ENCODE measurements at places on chromosomes 1 and 21.

GRCh38 chr1:168728473-168729404 lies at the start of gene DPT:
DPT (minus strand) TSS chr1:168729206; CDS start chr1:168729174, 32 bp downstream.
- no peak for DNase-seq

DNA sequence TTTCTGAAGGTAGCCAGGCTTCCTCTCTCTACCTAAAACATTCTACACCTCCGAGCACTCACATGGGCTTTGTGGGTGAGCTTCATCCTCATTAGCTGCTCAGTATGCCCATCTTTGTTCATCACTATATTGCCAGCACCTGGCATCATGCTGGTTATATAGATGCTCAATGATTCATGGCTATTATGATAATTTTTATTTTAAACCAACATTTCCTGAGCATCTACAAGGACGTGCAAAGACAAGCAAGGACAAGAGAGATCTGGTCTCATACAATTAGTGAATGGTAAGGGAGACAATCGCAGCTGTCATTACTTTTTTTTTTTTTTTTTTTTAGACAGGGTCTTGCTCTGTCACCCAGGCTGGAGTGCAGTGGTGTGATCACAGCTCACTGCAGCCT lies 11.3 kb upstream of the QSOX1 start:
- DNase-seq, result no peak

DNA sequence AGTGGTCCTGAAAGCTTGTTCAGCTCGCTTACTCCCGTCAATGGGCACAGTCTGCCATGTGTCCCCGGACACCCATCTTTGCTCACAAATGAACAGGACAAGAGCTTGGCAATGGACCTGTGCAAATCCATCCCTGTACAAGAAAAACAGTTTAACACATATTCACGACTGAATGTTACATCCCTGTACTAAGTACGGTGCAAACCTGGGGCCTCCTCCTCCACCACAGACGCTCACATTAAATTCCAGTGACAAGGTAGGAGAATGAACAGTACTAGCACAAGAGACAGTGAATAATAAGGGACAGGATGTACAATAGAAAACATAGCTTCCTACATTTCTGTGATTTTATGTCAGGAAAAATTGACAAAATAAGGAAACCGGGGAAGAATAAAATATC lies 187.7 kb downstream of the ASTN1 start:
- DNase-seq, result no peak

GRCh38 chr1:113871597-113872113 lies at the start of gene PTPN22:
PTPN22 (minus strand) TSS chr1:113871712.
- peak; percentile 54 for DNase-seq

DNA sequence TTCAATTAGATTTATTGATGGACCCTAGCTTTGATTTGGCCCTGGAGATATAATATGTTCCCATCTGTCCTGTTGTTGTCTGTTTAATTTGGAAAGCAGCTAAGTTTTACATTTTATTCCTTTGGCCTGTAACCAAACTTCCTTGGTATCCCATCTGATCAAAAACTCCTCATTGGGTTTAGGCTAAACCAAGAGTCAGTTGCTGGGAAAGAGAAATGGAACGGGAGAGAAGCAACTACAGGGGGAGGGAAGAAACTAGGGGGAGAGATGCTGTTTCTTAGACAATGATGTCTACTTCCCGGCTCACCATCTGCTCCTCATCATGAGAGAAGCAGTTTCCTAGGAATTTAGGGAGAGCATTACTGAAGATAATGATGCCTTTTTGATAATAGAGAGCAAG lies 141.8 kb downstream of the SYT2 start:
- no peak for DNase-seq

- DNase-seq, result no peak
Observed at GRCh38 chr1:3857791-3858129, 484 bp downstream of the DFFB start.

DNA sequence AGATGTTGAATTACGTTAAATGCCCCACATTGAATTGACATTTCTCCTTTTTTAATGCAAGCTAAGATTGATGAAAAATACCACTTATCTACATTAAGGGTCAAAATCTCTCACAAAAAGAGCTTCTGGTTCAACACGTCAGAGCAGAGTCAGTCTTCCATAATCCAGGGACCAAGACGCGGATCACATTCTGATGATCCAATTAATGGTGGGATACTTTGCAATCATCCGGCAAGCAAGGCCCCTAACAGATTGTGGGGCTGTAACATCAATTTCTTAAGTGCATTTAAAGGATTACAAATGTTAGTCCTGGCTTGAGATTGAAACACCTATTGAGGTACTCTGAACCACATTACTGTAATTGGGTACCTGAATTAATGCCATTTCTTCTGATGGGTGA lies 120.2 kb upstream of the ESRRG start:
- no peak for DNase-seq

- no peak for DNase-seq
Observed at GRCh38 chr21:29372063-29372802, 73.5 kb downstream of the BACH1 start.

GRCh38 chr1:241998412-241998921 lies 431 bp downstream of the MAP1LC3C start:
- DNase-seq, result peak; percentile 51

- no peak for DNase-seq
Observed at GRCh38 chr1:16631248-16632043, 18.1 kb upstream of the NBPF1 start.

DNA sequence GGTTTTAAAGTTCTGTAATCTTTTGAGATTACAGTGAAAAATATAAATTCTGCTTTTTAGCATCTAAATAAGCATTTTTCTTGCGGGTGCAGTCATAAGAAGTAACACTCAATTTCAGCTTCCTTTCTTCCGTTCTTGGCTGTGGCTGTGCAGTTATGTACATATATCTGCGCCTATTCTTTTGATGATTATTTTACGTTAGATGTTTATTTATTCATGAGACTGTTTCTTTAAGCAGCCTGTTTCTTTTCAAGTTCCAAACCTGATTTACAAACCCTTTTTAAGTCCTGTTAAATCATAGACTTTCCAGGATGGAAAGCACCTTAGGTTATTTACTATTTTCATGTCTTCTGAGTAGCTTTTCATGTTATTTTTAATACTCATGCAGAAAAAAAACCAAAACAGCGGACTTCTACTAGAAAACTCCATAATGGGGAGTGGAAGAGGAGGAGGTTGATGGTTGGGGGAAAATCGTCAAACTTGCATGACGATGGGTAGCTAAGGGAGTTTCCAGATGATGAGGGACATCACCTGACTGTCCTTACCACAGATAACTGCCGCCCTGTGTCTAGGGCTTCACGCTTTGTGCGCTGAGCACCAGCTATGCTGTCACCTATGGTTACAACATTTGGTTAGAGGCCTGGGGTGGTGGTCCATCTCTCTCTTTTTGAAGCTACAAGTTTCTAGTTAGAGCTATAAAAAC lies 2.6 kb downstream of the PRDM2 start:
- peak; percentile 34 for DNase-seq

DNA sequence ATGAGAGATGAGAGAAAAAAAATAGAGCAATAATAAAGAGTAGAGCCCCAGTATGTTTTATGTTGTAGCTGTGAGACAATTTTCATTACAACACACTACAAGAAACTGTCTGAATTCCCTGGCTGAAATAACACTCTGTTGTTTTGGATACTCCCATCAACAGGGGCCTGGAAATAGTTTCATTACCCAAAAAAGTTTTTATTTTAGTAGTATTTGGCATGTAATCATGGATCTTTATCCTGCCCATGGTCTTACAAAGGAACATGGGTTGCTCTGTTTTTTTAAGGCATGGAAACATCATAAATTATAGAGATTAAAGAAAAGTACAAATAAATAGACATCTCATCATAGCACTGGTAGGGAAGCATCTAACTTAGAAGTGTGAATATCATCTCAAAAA lies 56.3 kb downstream of the GNG12 start:
- DNase-seq, result no peak

GRCh38 chr1:154873321-154873950 lies 3.4 kb upstream of the KCNN3 start:
- DNase-seq, result no peak

DNA sequence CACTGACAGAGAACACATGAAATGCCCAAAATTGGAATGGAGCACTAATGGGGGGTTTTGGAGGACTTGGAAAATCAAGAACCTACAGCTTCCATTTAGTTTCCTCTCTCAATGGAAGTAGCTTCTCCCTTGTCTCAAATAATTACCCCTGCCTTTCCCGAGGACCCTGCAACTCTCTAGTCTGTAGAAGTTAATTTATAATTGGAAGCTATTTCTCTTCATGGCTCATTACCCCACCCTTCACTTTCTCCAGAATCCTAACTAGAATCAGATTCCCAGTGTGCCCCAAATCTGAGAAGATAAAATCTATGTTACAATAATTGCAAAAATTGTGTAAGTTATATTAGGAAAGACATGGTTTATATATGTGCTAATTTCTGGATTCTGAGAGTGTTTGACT lies 181.5 kb upstream of the ATP1B1 start:
- DNase-seq, result no peak

DNA sequence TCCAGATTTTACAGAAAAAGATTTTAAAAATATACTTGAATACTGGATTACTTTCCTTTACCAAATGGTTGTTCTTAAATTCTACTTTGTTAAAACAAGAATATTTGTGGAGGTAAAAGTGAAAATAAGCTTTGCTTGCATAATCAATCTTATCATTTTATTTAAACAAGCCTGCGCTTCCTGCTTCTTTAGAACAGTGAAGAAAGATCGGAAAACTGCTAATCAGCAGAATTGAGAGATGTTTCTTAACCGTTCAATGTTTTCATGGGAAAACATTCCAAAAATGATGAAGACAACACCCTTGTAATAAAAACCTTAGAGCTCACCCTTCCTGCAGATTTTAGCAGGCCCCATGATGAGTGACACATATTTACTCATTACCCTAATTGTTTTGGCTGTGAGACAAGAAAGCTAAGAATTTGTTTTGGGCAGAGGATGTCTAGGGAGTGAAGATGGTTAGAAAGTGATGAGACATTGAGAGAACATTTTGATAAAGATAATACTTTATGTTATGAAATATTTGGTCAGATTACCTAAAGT lies 72.6 kb downstream of the TPR start:
- DNase-seq, result no peak

- no peak for DNase-seq
Observed at GRCh38 chr1:3707298-3707938, 44.8 kb upstream of the CCDC27 start.

DNA sequence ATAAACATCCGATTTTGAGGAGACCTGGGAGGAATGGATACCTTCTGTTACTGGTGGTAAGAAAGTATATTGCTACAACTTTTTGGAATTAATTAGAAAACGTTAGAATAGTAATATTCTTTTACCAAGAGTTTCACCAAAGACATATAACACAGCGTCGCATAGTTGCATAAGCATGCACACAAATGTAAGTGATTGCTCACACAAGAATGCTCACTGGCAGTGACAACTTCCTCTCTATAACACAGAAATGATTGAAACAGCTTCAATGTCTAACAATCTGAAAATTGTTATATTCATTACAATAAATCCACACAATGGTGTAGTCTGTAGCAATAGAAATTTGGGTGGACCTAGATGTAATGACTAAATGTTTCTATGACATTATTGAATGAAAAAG lies 998.6 kb downstream of the TTLL7 start:
- no peak for DNase-seq

DNA sequence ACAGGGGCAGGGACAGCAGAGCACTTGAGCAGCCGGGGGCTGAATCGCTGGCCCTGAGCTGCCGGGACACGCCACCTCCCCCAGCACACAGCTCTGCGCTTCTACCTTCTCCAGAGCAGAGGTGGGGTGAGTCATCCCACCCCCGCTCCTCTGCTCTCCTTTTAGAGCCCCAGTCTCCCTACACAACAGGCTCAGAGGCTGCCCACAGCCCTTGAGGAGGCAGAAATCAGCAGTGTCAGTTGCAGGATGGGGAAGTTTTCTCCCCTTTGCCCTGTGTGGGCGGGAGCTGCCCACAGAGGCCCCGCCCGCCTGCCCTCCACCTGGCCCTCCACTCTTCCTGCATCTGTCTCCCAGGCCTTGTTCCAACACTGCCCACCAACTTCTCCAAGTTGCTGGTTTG lies 94.6 kb downstream of the STUM start:
- DNase-seq, result no peak

DNA sequence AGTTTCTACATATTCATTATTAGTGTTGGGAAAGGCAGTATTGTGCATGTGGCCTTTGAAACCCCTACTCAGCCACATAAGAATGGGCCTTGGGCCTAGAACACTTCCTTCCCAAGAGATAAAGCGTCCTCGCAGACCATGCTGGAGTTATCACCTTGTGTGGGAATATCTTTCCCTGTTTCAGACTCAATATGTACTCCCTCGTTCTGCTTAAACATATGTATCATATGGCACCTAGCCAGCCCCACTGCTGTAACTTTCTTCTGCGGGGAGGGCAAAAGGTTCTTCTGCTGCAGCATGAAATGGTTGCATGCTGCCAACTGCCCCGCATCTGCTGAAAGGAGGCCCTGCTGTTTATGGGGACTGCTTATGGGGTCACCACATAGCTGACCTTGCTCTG lies 92.0 kb downstream of the CRB1 start:
- no peak for DNase-seq

GRCh38 chr1:209653915-209654351 lies 1.7 kb upstream of the LAMB3 start:
- DNase-seq, result no peak

DNA sequence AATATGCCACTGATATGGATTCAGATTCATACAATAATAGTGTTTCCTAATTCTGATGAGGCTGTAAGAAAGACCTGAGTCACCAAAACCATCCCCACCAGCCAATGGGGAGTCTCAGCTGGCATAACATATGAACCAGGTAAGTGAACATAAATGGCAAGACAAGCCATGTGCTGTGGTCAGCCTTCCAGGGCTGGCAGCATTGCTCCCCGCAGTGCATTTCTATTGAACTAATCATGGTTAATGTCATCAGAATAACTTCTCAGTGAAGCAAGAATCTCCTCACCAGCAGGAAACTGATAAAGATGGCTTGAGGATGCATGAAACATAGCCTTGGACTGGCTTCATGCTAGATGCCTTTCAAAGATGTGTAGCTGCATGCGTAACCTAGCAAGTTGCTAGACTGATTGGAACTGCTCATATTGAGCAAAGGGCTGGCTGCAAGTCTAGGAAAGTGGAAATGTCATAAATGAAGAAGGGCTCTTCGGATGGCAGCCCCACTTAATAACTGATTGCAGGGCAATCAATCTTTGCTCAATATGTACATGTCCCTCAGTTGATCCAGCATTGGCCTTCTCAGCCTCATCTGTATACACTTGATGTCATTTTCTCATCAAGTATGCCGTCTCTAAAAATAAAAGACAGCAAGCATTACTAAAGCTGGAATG lies 88.0 kb downstream of the NTNG1 start:
- no peak for DNase-seq

- DNase-seq, result no peak
Observed at GRCh38 chr1:50877641-50878040, 82.4 kb downstream of the FAF1 start.

DNA sequence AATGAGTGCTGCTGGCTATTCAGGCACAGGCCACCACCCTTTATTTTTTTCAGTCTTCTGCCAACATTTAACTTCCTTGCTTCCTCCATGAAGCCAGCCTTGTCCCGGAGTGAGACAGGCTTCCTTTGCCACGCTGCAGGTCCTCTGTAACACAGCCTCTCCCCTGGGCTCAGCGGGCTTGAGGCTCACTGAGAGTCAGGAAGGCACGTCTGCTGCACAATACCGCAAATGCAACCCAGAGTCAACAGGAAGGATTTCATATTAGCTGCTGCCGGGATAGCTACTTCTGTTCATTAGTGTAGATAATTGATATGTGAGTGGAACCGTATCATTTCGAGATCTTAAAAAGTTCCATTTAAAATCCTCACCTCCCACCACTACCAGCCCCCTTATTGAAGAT lies 22.5 kb downstream of the MYOG start:
- no peak for DNase-seq

GRCh38 chr1:110639724-110640386 lies 33.7 kb upstream of the KCNA2 start:
- no peak for DNase-seq

- no peak for DNase-seq
Observed at GRCh38 chr21:28419811-28420210, 572.9 kb downstream of the LTN1 start.
